Lung (tissue), 17 donors: ENCODE measurements at places on chromosomes 1 and 21.

GRCh38 chr1:209895709-209896108, 42.3 kb upstream of the SYT14 start:
- DNase-seq = no peak

- no peak for DNase-seq
These were observed 4.9 kb upstream of the SAMD11 start for GRCh38 chr1:918843-919242.

DNA sequence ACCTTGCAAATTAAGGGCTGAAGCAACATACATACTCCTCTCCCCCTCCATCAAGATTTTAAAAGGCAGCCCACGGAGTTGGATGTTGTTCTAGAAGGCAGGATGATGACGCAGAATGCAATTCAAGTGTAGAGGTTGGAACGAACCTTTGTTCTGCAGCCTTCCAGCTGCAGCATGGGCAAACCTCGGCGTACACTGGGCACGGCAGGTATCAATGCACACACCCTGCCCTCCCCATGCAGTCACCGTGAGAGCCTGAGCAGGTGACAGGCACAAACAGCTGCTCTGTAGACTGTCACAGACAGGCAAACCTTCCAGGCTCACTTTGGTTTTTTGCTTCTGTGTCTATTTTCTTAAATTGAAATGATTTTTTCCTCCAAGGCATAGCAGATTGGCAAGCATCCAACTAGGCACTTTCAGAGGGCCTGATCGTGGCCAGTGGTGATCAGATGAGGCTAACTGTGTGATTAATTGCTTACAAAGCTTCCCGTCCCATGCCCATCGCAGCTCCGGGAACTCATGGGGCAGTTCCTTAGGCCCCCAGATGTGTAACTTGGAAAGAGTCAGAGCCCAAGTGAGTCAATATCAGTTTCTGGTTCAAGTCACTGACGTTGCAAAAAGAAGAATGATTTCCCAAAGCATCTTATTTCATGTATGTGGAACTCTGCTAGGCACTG, 82.3 kb downstream of the ITPKB start:
- DNase-seq = no peak

DNA sequence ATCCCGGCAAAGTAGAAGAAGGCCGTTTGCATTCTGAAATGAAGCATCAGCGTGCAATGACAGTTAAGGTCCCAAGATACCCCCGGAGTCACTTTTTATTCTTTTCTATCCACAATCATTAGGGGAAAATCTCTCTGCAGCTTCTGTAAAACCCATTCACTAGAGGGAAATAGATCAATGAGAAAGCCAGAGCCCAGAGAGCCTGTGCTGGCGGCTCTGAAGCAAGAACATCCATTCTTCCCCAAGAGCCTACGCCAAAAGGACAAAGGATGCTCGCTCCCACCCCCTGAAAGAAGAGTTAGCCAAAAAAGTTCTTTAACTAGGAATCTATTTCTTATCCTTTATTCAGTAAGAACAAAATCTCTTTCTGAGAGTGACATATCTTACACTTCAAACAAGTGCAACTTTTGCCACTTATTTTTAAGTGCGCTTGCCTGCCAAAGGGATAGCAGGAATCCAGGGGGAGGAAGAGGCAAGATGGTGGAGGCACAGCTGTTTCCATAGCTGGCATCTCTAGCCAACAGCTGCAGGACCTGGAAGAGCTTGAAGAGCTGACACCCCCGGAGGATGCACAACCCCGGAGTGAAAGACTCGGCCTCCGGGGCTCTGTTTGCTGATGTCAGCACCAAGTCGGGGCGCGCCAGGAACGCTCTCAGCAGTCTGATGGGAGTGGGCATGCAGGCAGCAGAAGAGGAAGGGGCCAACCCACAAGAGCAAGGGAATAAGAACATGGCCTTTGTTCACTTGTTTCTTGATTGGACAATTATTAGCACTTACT, 68.7 kb downstream of the KCNN3 start:
- DNase-seq = no peak

- DNase-seq = no peak
These were observed 227.3 kb downstream of the NPHP4 start for GRCh38 chr1:5764959-5765358.

DNA sequence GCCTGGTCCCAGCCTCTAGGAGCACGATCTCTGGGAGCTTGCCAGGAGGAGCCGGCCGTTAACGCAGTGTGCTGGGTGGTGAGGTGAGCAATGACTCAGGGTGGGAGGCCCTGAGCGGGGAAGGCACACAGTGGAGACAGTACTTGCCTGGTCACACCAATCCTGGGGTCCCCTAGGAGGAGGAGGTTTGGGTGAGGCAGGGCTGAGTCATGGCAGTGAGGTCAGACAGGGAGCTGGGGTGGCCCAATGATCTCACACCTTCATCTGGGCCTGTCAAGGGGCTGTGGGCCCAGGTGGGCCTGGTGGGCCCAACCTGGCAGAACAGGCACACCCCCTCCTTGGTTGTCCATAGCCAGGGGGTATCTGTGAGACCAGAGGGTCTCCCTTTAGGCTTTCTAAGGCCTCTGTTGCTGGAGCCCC, 8.6 kb upstream of the EDN2 start:
- DNase-seq = no peak

DNA sequence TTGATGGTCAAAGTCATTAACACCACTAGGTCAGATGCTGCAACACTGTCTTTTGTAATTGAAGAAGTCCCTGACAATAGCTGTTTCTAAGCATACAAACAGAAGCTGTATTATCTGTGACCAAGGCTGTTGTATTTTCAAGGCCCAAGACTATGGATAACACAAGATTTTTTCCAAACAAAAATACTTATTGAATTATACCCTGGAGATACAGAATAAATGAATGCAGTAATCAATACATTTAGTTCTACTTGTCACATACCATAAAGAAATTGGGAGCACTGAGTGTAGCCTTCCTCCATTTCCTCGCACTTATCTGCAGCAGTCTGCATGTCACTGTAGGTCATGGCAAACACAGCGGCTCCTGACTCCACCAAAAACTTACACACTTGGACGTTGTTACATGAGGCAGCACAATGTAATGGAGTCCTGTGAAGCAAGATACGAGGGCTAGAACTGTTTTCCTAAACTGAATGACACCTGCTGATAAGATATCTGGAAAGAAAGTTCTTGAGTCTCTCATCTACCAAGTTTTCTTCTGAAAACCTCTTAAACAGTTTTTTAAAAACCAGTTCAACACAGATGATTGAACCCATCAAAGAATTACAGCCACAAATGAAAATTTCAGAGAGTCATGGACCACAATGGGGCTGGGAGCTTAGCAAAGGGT, 56.9 kb downstream of the TP53BP2 start:
- DNase-seq = no peak

- no peak for DNase-seq
These were observed 45.1 kb downstream of the FYB2 start for GRCh38 chr1:56774067-56774609.

- no peak for DNase-seq
These were observed 33.4 kb downstream of the OBSCN start for GRCh38 chr1:228241259-228241658.

GRCh38 chr1:234531151-234531635, 52.2 kb upstream of the TARBP1 start:
- peak; percentile 30 for DNase-seq

DNA sequence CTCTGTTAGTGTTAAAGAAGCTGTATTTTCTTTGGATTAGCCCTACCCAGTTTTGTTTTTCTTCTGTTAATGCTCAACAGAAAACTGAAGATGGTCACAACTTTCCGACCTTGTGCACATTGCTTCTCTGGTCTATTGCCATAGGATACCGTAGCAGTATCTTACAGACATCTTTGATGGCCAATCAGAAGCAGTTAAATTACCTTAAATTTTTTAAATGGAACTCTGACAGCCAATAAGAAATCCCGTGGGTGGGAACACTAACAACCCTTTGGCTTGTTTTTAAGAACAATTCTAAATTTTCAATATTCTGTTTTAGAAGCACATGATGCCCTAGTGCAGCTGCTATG, 17.2 kb downstream of the NFYC start:
- DNase-seq = no peak

DNA sequence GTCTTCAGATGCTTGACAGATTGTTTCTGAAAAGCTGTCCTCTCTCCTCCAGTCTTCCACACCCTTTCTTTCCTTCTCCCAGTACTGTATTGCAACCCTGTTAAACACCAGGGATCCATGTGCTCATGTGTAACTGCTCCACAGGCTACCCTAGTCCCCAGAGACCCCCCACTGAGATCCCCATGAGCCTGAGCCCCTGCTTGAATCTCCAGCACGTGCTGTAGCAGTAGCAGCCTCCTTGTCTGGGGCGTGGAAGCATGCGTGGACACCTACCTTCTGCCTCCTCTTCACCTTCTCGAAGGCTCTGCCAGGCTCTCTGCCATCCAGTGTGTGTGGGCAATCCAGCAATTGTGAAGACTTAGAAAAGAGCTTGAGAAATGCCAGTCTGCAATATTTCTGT, 25.2 kb downstream of the GPR137B start:
- DNase-seq = no peak

DNA sequence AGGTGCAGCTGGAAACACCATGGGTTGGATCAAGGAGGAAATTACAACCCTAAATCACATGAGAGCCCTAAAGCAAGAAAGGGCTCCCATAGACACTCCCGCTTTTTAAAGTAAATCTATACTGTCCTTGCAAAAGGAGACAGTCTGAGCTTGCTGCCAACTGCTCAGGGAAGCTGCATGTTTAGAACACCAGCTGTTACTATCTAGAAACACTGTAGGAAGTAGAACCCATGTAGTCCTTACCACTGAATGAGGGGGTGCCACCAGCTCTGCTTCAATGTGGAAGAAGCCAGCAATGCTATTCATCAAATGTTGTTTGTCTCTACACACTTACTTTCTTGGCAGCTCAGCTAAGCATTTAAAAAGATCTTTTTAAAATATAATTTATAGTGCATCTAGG, 79.8 kb downstream of the PIGK start:
- DNase-seq = peak; percentile 5

DNA sequence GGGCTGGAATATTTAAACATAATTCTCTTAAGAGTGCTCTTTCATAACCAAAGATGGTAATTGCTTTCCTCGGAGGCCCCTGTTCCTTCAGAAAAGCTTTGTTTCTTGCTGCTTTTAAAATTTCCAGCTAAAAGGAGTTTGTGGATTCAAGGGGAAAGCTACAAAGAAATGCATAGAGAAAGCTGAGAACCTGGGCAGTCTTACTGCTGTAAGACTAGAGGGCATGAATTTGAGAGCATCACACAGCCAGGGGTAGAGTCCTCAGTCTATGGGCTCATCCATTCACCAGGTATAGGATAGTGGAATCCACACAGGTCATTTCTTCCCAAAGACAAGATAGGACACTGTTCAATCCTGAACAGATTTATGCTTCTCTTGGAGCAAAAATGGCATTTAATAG, 186.3 kb upstream of the PLD5 start:
- DNase-seq = no peak

- DNase-seq = no peak
These were observed 14.7 kb downstream of the LYPLAL1 start for GRCh38 chr1:219188331-219188803.

GRCh38 chr1:238660849-238661248, 725.5 kb upstream of the CHRM3 start:
- no peak for DNase-seq

- no peak for DNase-seq
These were observed 433 bp upstream of the DMBX1 start for GRCh38 chr1:46489169-46489637.

GRCh38 chr1:77509051-77509492, 173.4 kb downstream of the ZZZ3 start:
- DNase-seq = no peak

DNA sequence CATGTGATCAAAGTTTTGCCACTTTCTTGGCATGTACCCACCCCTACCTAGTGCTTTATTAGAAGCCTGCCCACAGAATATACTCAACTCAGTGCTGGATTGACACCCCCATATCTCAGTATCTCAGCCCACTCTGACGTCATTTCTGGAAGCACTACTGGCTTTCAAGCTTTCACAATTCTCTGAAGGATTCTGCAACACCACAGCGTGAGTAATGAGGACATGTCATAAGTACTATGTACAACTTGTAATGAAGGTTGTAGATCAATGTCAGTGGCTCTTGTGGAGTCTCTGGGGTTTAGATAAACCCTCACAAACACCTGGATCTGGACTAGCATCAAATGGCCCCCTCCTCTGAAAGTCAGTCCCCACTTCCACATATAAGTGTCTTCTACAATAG, 57.2 kb downstream of the TNFSF4 start:
- DNase-seq = peak; percentile 8

DNA sequence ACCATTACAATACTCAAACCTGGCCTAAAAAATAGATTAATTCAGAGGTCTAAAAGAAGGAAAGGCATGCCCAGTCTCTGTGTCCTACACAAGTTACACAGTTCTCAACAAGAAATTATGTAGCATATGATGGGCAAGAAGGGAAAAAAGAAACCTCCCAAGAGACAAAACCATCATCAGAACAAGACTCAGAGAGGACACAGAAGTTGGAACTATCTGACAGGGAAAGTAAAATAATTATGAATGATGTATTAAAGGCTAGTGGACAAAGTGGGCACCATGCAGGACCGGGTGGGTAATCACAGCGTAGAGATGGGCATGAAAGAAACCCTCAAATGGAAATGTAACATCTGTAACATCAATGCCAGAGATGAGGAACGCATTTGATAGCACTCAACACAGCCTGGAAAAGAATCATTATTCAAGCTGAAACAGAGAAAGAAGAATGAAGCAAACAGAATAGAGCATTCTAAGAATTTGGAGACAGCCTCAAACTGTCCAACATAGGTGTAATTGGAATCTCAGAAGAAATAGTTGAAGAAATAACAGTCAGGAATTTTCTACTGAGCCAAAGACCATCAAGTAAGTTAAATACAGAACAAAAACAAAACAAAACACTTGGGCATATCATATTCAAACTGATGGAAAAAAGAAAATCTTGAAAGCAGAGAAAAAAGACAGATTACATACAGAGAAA, 29.7 kb downstream of the PER3 start:
- no peak for DNase-seq

DNA sequence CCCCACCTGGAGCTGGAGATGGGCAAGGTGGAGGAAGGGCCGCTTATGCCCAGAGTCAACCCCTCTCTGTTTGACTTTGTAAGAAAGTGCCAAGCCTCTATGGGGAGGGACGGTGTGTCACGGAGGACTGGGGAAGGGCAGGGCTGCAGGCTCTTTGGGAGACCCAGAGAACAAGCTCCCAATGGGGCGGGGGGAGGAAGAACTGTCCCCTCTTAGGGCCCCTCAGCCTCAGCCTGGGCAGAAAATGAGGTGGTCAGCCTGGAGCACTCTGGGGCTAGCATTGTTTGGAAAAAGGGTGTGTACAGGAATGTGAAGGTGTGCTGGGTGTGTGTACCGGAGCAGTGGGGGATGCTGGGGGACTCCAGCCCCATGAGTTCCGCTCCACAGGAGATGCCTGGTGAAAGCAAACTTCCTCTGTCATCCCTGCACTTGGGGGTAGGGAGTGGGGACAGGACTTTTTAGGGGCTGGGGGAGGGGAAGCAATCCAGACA, 1.2 kb upstream of the INAVA start:
- peak; percentile 23 for DNase-seq

GRCh38 chr1:101410048-101410878, 173.4 kb downstream of the S1PR1 start:
- peak; percentile 16 for DNase-seq

GRCh38 chr1:112461200-112461871, 47.4 kb upstream of the WNT2B start:
- peak; percentile 67 for DNase-seq
